ENCODE measurements at places on chromosomes 2 and 18.

DNA sequence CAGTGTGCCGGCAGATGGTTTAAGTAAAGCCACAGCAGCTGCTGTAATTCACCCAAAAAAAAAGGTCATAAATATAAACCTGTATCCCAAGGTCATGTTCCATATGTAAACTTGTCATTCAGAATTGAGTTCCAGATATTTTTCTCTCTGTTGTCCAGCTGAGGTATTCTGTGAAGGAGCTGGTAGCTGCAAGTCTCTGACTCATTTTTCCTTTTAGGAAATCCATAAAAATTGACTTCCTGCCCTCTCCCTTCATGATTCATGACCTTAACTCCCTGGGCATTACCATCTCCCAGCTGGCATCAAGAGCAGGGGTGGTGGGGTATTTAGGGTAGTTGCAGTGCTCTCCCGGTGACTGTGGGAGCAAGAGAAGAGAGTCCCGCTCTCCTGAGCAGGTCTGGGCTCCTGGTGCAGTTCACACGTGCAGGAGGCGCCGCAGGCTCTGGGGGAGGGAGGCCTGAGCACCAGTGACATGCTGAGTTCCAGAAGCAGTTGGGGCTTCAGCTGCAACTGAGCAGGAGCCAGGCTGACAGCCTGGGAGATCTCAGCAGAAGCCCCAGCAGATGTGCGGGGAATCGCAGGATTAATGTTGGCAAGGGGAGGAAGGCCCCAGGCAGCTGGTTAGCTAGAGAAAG lies 192.6 kb downstream of the MGAT5 start:
- no peak for DNase-seq

DNA sequence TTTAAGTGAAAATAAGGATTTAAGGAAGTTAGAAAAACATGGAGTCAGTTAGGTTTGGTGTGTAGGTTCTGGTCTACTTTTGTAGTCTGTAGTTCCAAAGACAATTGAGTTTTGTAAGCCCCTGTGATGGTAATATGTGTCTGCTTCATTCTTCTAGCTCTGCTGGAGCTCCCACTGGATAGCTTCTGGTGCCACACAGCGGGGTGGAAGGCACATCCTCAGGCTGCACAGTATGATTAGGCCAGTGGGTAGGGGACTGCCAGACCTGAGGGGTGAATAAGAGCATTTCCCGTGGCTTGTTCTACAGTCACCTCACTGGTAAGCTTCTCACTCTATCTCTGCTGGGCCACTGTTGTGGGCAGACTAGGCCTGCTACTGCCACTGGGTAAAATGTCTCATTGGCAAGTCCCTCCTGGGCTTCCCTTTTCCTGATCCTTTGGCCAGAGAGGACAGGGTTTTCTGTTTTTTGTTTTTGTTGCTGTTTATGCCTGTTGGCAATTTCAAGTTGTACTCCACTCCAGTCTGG lies 44.5 kb downstream of the TMEM131 start:
- DNase-seq: no peak

DNA sequence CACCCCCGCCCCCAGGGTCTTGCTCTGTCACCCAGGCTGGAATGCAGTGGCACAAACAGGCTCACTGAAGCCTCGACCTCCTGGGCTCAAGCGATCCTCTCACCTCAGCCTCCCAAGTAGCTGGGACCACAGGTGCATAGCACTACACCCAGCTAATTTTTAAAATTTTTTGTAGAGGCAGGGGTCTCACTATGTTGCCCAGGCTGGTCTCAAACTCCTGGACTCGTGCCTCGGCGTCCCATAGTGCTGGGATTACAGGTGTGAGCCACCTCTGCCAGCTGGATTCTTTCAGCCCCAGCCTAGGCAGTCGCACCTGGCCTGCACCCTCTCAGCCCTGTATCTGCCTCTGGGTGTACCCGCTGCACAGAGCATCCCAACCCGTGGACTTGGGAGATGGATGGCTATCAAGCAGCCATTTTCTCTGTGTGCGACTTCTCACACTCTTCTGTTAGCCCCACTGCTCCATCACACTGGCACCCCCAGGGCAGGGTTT lies 166.4 kb upstream of the HAAO start:
- DNase-seq: no peak

DNA sequence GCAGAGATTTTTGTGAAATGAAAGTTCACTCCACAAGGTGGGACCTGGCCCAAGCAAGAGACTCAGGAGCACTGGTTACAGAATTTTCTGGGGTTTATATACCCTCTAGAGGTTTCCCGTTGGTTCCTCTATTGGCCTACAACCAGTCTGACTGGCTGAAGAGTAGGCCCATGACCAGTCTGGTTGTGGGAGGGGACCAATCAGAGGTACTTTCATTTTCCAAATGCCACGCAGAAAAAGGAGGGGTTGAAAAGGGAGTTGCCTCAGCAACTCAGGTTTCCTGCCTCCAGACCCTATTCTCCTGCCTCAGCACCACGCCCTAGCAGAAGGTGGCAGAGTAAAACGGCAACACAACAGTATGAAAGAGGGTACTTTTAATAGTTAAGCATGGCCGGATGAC lies 98.4 kb downstream of the COLEC12 start:
- no peak for DNase-seq

DNA sequence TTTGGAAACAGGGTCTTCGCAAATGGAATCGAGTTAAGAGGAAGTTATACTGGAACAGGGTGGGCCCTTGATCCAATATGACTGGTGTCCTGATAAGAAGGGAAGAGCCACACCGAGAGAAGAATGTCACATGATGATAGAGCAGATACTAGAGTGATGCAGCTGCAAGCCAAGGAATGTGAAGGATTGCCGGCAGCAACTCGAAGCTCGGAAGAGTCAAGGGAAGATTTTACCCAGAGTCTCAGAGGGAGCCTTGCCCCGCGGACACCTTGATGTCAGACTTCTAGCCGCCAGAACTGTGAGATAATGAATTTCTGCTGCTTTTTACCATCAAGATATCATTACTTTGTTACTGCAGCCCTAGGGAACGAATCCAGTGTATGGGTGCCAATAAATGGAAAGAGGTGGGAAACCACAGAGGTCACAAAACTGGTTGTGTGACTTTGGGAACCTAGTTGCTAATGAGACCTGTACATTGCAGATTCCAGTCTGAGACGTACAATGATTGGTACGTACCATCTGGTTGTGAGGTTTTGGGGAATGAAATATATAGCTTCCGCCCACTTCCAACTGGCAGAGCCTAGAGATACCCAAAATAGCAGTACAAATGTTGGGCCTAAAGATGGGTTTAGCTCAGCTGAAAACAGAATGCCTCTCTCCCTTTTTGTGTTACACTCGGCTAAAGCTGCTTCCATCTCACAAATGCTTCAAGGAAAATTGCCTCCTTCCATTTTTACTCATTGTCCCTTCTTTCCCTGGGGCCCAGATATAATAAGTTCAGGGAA lies 28.6 kb upstream of the VWA3B start:
- no peak for DNase-seq

DNA sequence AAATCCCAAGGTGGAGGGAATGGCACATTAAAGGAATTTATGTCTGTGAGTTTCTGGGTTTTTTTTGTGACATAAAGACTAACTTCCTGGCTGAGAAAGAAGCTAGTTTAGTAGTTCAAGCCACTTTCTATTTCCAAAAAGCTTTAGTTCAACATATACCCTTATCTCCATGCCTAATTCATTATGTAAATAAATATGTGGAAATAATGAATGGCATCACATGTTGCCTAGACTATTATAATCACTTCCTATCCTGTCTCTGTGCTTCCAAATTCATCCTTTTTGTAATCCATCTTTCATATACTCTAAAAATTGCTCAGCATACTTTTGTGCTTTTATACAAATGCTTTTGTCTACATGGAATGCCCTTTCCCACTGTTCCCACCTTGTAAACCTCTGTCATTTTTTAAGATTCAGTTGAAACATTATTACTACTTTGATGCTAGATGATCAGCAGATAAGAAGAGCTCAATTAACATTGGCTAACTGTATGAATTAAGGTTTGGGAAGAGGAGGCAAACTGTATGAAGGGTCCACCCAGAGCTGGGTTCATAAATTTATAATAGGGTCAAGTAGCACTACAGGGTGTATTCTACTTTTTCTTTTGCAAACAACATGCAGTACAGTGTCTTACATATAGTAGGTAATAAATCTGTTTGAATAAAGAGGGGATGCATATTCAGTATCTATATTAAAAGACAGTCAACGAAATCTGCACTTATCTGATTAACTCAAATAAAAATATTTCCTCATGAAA lies 61.7 kb upstream of the MTIF2 start:
- DNase-seq: no peak

DNA sequence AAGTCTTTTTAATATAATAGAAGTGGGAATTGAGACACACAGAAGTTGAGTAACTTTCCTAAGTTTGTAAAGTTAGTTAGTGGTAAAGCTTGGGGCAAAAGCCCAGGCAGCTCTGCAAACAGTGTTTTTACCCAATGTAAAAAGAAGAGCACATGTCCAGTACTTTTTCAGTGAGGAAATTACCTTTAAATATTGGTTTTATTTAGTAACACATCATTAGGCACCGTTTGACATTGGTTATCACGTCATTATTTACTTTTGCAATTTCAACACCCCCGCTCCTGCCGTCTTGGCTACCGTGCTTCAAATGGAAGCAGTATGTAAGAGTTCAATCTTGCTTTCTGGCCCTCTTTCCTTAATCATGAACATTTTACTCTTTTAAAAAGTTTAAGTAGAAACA lies 807.9 kb downstream of the EPHA4 start:
- DNase-seq: no peak

- no peak for DNase-seq
These were observed 156.6 kb downstream of the HAUS1 start for GRCh38 chr18:46260879-46261143.

- DNase-seq: no peak
These were observed 22.7 kb downstream of the RNF152 start for GRCh38 chr18:61870151-61870550.

DNA sequence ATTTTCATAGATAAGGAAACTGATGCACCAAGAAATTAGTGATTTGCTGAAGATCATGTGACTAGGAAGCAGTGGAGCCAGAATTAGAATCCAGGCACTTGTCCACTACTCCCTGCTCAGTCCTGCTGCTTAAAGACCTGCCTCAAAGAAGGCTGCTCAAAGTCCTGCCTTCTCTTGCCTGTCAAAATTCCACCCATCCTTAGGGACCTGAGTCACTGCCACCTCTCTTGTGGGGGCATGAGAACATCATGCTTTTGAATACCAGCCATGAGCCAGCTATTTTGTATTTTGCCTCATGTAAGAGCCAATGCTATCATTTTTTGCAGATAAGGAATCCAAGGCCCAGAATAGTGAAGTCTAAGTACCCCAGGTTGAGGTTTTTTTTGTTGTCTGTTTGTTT lies 47.1 kb downstream of the DDX1 start:
- no peak for DNase-seq

DNA sequence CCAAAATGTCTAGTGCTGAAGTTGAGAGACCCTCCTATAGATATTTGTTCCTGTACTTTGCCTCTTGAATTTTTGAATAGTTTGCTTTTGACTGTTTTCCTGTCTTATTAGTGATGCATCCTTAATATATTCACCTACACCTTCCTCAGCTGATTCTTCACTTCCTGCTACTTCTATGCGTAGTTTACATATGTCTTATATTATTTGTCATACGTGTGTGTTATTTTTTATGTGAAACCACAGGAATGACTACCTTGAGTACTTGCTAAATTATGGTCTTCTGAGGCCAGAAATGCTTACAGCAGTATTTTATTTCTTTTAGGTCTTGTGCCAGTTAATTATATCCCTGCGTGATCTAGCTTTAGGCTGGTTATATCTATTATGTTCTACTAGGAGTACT lies 9.9 kb downstream of the UBE2E3 start:
- no peak for DNase-seq

DNA sequence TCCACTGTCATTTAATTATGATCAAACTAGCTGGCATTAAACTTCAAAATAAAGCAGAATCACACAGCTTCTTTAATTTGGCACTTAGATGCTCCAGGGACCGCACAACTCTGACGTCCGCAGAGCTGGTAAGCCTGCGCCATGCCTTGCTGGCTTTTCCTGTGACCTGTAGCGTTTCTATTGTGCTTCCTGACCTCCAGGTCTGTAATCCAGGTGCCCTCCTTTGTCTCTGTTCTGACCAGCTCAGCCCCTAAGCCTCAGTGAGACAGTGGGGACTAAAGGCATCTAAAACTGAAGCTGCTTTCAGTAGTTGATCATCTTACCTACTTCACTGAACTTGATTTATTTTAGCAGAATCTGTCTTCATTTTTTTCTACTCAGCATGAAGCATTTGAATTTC lies 249.7 kb upstream of the RGPD4 start:
- DNase-seq: no peak

All from stimulated activated CD4-positive, alpha-beta T cell treated with anti-CD3 and anti-CD28 coated beads, Interleukin-1b, Interleukin-23, amount 100 ng/mL, for 1 hour (primary cell).